ENCODE measurements at places on chromosomes 3 and 15.

GRCh38 chr15:33013827-33014445 lies 180.6 kb downstream of the FMN1 start:
- DNase-seq, result peak; percentile 64

DNA sequence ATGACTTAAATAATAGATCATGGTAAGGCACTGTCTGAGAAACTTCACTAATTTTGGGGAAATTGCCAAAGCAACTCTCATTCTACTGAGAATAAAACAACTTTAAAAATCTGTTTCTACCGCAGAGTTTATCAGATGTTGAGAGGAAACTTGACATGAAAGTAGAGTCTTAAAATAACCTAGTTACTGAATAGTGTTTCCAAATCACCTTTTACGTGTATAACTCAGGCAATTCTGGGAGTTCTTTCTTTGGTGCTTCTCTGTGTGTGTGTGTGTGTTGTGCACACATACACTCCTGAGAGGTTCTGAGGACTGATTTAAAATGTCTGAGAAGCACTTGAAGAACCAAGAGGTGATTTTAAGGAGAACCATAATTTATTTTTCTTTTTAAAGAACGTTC lies 236.6 kb downstream of the SV2B start:
- no peak for DNase-seq

DNA sequence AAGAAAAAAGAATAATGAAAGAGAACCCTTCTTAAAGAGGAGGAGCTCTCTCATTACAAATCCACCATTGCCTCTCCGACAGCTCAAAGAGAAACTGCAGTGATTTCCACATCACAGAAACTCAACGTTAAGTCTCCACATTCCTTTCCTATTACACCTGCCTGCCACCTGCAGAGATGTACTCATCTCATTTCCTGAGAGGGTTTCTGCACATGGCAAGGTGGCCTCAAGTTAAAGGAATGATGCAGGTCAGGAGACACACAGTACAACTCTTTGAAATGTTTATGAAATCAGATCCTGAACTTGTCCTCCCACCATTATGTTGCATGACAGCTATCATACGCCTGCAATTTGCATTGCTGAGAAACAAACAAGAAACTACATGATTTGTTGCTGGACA lies 458.4 kb upstream of the ADAMTS9 start:
- DNase-seq, result no peak

- no peak for DNase-seq
Observed at GRCh38 chr3:81829937-81830336, 68.5 kb upstream of the GBE1 start.

- DNase-seq, result no peak
Observed at GRCh38 chr15:81216422-81216821, 19.7 kb downstream of the IL16 start.

DNA sequence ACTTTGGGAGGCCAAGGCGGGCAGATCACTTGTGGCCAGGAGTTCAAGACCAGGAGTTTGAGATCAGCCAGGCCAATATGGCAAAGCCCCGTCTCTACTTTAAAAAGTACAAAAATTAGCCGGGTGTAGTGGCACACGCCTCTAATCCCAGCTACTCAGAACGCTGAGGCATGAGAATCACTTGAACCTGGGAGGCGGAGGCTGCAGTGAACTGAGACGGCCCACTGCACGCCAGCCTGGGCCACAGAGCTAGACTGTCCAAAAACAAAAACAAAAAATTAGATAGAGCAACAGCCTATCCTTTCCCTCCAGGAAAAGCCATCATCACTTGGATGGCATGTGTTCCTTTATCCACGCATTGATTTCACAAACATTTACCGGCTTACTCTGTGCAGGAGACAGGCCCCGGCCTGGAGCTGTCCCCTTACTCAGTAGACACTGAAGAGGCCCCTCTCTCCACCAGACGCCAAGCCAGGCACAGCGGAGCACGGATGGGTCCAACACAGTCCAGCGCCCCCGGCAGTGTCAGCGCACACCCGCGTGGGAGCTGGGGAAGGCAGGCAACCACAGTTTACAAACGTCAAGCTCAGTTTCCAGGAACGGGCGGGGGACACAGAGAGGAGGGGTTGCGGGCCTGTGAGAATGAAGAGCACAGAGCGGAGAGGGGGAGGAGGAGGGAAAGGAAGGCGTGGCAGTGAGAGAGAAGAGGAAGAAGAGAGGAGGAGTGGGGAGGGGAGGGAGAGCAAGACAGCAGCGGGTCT lies 3.1 kb downstream of the GP5 start:
- no peak for DNase-seq

DNA sequence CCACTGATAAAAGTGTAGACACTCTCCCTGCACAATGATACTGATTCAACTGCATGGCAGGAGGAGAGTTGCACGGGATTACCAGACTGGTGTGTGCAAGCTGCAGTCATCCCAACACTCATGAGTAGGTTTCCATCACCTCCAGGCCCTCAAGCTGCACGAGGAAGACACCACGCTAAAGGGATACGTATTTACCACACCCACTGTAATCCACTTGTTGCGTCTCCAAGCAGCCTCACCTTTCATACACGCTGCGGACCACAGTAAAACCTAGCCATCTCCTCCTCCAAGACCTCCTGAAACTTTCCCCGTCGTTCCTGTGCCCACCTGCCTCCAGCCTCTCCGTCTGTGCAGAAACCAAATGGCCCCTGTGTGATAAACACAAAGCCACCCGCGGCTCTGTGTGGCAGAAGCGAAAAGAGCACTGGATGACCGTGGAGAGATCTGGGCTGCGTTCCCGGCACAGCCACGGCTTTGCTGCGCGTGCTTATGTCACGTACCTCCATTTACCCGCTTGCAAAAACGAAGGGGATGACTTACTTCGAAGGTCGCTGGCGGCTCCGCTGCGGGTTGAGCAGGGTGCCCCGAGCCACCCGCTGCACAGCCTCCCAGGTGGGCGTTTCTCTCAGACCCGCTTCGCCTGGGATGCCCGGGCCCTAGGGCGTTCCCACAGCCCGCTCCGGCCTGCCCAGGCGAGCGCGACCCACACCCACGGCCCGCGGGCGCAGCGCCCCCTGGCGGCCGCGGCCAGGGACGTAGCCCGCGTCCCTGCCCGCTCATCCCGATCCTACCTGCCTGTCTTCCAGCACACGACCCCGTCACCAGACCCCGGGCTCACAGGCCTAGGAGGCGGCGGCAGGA lies 643 bp downstream of the ABCC5 start:
- peak; percentile 21 for DNase-seq

DNA sequence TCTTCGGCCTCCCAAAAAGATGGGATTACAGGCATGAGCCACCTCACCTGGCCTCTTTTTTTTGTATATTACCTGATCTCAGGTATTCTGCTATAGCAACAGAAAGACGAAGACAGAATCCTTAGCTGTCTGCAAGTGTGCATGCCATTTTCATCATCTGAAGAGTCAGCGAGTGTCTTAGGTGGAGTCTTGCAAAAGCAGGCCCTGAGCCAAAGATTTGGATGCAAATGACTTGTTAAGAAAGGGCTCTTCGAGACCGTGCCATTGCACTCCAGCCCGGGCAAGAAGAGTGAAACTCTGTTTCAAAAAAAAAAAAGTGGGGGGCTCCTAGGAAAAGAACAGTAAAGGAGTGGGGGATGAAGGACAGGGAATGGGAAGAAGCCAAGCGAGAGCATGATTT lies 10.2 kb upstream of the TRIM69 start:
- no peak for DNase-seq

GRCh38 chr15:92098869-92099268 lies 245.4 kb downstream of the SLCO3A1 start:
- no peak for DNase-seq

GRCh38 chr3:47802734-47803479 lies at the start of gene DHX30:
DHX30 (plus strand) TSS chr3:47803138; CDS start chr3:47810684, 7,546 bp downstream.
- no peak for DNase-seq

GRCh38 chr3:86695752-86696151 lies 295.2 kb downstream of the VGLL3 start:
- DNase-seq, result no peak

GRCh38 chr3:54641226-54642014 lies 286.4 kb downstream of the LRTM1 start:
- DNase-seq, result no peak

DNA sequence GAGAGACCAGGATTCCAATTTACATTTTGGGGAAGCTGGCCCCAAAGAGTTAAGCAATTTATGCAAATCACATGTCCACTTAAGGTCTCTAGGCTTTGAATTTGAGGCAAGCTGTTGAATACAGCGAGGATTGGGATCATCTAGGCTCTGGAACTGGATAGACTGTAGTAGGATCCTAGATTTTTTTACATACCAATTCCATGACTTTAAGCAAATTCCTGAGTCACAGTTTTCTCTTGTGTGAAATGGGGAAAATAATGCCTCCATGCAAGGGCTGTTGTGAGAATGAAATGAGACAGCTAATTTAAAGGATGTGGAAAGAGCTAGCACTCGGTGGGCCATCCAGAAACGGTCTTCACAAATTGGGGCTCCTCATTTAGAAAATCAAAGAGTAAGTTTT lies 103.4 kb downstream of the MINAR1 start:
- DNase-seq, result no peak

DNA sequence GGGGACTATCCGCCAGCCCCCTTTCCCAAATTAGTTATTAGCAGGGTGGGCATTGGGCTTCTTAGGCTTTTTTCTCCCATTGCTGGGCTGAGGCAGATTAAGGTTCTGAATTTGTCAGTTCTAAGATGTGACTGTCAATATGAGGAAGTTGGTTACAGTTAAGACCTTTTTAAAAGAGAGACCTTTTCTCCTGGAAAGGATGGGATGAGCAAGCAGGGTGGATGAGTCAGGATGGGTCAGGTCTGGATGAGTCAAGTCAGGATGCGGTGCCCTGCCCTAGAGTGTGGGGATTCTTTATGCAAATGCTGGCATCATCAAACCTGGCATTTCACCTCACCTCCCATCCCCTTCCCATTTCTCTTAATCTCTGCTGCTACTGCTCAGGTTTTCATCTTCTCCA lies 1.9 kb downstream of the AEN start:
- peak; percentile 64 for DNase-seq

DNA sequence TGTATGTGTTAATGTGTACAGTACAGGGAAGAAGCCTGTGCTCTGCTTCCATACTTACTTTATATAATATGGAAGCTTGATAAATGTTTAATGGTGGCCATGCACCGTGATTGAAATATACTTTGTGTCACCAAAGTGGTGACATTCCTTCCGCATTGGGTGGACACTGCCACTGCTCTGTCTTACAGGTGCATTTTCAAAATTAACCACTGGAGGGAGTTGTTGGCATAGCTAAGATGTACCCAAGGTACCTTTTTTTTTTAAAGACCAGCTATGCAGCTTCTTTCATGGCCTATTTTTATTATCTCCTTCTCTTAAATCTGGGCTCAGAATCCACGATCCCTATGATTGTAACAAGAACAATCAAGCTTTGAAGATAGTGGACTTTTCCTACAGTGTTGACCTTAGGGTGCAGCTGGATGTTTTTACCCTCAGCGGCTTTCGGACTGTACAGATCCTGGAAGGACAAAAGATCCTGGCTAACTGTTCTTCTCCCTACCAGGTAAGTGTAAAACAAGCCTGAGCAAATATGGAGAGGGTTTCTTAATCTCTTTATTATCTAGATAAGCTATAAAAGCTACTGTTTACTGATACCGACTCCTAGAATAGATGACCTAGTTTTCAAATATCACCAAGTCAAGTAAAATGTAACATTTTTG lies 21.6 kb upstream of the PAK6 start:
- DNase-seq, result peak; percentile 68

DNA sequence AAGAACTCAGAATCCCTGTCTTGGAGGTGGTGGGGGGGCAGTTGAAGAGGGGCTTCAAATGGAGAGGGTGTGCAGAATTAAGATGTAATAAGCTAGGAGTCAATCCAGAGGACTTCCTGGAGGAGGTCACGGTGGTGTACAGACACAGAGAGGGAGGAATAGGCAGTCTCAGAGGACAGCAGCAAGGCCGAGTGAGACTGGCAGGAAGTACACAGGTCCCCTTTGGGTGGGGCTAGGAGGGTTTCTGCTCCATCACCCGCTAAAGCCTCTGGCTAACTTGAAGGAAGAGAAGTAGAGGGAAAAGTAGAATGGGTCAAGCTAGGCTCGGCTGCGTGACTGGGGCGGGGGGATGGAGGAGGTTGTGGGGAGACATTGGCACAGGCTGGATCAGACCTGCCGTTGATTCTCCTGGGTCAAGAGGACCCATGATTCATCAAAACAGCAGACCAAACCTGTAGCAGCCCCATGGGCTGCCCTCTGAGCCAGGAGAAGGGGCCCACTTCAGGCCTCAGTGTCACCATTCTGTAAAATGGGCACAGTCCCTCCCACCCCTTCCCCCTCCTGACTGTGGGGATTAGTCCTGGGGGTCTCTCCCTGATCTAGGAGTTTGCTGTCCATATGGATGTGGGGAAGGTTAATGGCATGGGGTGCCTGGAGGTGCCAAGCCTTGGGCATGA lies 16.9 kb downstream of the CSPG4 start:
- DNase-seq, result no peak

DNA sequence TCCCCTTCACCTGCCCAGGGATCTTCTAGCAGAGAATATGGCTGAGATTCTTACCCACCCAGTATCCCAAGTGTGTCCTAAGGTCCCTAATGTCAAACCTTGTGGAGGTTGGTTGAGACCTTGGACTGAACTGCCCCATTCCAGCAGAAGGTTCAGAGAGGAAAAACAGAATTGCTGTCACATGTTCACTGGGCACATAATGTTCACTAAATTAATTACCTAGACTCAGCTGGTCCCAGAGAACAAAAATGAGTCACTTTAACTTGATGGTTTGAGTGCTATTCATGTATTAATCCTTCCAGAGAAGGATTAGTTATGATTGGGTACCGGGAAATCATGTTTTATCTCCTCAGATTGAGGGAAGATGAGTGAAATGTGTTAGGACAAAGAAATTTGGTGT lies 171.3 kb upstream of the GADL1 start:
- no peak for DNase-seq

- DNase-seq, result no peak
Observed at GRCh38 chr15:54884312-54884711, 312.4 kb downstream of the RSL24D1 start.

DNA sequence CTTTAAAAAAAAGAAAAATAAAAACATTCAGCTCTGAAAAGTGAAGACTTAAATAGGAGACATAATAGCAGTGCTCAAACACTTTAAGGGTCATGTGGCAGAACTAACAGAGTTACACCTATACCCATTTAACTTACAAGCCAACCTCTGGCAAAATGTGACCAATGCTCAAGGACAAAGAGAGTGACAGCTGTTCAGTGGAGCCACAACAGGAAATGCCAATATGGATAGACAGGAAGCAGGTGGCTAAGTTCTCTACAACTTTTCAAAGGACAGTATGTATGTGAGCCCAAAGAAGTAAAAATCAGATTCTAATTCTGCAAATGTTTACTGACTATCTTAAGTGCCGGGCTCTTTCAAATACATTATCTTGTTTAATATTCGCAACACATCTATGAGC lies 3.4 kb downstream of the TMCC1 start:
- no peak for DNase-seq

- DNase-seq, result no peak
Observed at GRCh38 chr3:55572816-55573215, 85.7 kb upstream of the WNT5A start.

All from HCT116 (cell line).